Activated T-helper 9 cell treated with anti-CD3 and anti-CD28 coated beads, Interleukin-2, amount 50 U/mL, for 16 hours (primary cell): ENCODE measurements at places on chromosomes 13 and 19.

GRCh38 chr19:16952046-16952445 lies 63.2 kb downstream of the F2RL3 start:
- DNase-seq, result no peak

DNA sequence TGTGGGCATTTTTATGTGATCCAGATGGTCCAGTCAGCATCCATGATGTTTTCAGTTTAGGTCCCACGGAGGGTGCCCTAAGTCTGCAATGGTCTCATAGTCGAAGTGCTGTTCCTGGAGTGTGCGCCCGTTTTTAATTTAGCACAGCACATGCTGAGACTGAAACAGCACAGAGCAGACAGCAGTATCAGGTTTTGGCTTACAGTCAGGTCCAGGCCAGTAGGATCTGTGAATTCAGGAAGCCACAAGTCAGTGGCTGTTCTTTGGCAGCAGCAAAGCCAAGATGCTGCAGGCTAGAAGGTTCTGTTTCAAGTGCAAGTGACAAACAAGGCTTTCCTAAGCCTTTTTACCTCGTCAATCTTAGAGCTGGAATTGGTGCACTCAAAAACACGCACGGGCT lies 18.3 kb downstream of the FBXO27 start:
- no peak for DNase-seq

- no peak for DNase-seq
Observed at GRCh38 chr19:2823646-2824045, 4.0 kb downstream of the ZNF554 start.

- no peak for DNase-seq
Observed at GRCh38 chr19:51351266-51351990, 9.5 kb upstream of the VSIG10L start.

DNA sequence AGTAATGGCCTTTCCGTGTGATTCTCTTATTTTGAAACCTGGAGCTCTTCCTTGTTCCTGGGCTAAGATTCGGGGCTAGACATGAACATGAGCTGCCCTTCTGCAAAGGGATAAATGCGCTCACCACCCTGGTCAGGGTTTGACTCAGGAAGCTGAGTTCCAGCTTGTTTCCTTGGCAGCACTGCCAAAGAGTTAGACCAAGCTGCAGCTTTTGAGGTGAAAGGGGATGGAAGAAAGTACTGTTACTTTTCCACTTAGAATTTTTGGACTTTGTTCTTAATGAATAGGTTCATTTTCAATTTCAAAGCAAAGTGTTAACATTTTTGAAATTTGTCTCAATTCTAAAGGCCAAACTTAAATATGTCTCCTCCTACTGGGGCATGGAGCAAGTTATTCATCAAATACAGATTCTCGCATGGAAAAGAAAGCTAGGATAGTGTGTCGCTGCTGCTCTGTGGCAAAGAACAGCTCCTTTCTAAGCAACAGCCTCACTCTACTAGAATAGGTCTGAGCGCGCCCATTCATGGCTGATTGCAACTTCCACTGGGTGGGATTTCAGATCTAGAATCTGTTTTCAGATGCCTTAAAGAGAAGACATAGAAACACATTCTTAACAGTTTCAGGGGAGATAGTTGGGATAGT lies 2.2 kb downstream of the RGCC start:
- DNase-seq, result no peak

DNA sequence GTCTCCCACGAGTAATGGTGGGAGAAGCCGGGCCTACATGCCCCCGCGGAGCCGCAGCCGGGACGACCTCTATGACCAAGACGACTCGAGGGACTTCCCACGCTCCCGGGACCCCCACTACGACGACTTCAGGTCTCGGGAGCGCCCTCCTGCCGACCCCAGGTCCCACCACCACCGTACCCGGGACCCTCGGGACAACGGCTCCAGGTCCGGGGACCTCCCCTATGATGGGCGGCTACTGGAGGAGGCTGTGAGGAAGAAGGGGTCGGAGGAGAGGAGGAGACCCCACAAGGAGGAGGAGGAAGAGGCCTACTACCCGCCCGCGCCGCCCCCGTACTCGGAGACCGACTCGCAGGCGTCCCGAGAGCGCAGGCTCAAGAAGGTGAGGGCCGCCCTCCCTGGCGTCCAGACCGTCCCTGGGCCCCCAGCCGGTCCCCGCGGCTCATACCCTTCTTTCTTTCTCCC lies 1.4 kb upstream of the USF2 start:
- DNase-seq, result peak; percentile 46

DNA sequence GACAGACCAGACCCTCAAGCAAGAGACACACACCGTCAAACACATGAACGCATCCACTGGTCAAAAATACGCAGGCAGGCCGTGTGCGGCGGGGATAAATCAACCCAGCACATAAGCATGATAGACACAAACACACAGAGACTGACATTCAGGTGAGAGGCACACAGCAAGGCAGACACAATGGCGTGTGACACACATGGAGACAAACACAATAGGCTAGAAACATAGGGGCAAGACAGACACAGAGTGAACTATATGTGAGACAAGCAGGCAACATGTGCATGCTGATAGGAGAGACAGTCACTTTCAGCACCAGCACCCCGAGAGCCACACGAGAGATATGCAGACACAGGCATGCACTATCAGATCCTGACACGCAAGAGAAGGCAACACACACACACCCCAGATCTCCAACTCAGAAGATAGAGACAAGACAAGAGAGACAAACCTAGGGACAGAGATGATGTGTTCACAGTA lies 6.9 kb upstream of the JUNB start:
- no peak for DNase-seq

DNA sequence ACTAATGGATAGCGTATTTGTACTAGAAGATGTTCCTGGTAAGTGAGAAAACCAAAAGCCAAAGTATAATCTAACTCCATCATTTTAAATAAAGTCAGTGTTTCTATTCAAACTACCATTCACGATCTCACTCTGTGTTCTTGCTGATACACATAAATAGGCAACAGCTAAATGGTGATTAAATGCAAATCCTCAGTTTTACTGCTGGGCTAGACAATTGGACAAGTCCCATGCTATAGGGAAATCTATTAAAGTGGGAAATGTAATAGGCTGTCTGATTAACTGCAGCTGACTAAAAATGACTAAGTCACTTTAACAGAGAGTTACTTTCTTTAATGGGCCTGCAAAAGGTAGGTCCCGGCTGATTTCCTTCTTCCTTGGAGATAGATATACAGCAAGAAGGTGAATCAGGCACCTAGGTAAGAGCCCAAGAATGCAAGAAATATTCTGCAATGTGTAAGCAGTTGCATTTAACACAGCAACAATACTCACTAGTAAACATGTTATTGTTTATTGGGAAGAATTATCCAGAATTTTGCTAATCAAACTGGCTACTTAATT lies 298.4 kb downstream of the SLITRK6 start:
- DNase-seq, result no peak

DNA sequence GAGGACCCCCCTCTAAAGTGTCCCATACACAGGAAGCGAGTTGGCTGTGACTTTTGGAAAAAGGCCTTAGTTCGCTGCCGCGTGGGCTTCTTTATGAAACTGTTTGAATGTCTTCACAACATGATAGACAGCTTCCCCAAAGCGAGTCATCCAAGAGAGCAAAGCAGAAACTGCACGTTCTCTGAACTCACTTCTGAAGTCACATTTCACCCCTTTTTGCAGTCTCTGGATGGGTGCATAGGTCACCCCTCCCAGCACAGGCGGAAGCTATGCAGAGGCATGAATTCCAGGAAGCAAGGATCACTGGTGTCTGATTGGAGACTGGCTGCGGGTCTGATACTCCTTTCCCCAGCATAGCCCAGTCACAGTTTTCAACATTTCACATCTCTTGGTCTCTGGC lies 10.6 kb downstream of the GPI start:
- no peak for DNase-seq

DNA sequence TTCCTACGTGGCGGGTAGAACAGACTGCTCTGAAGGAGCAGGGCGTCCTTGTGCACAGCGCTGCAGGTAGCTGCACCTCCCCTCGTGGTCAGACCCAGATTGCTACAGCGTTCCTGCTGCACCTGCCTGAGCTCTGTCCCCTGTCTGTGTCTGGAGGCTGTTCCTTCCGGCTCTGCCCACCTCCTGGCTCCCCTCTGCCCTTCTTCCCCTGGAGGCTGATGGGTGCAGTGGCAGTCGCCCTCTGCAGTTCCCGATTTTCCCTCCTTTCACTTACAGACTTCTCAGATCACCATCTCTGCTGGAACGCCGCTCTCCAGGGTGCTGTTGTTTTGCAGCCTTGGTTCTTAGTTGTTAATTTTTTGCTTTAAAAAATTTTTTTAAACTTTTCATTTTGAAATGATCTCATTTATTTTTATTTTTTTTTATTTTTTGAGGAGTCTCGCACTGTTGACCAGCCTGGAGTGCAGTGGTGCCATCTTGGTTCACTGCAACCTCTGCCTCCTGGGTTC lies 53.6 kb downstream of the SMARCA4 start:
- no peak for DNase-seq
